ENCODE measurements at places on chromosomes 13 and 19.

DNA sequence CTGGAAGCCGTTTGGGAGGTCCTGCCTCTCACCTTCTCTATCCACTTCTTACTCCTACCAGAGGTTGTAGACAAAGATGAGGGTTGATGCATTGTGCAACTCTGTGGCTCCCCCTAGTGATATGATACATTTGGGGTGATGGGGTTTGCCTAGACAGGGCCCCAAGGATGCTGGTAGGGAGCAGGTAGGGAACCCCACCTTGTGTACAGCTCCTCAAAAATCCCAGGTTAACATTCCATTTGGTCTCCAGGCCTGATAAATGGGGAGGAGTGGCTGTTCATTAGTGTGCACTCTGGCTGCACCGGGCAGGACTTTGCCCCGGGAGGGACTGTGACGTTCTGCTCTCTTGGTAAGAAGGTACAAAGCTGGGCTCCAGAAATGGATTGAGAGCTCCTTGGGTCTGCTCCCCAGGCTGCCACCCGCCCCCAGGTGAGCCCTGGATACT is 19.2 kb downstream of the SIGLEC8 start:
- DNase-seq = peak; percentile 19

DNA sequence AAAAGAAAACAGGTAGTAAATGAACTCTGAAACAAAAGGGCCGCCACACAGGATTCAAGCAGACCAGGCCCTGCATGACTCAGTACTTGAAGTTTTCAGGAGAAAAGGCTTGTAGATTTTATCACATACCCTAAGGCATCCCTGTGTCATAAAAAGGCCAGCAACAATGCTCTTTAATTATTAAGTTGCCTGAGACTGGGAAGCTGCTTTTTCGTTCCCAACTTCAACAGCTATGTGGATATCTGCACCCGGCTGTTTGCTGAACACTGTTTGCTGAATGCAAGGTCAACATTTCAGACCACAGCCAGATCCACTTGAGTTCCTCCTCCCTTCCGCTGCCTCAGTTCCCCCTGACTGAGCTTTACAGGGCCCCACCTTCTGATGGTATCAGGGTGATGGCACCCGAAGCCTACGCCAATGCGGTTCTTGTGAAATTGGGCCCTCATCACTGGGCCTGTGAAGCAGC is 6.1 kb upstream of the ECH1 start:
- no peak for DNase-seq

- no peak for DNase-seq
Observed at GRCh38 chr19:7860714-7861618, 13.2 kb downstream of the PRR36 start.

- DNase-seq = no peak
Observed at GRCh38 chr19:2337329-2337707, 8.8 kb downstream of the SPPL2B start.
